Progenitor cell of endocrine pancreas (in vitro differentiated cells): ENCODE measurements at places on chromosomes 4 and X. TPM values are rescaled to one million over a fixed set of nuclear protein-coding genes. Genes with fewer than 3 reads are reported as not detected.

GRCh38 chrX:136176399-136176825 is 29.1 kb downstream of the FHL1 start:
- no peaks in the 10 kb centered on the region for H3K27me3 ChIP-seq
- DNase-seq, result no peak
- H3K27ac ChIP-seq, result no peak overlapping the region
- no peaks in the 10 kb centered on the region for H3K36me3 ChIP-seq

RS1 gene
- not detected in 2 replicates for total RNA-seq

PLS3 gene
- total RNA-seq, result 98.7 and 106 TPM in 2 replicates

ANK2 gene
- 9.1 and 11.1 TPM in 2 replicates for total RNA-seq

GPR78 gene
- total RNA-seq, result 0.31 TPM in 1 of 2 replicates, not detected in the other

GRCh38 chr4:170248029-170248428 is 158.3 kb upstream of the AADAT start:
- no peak overlapping the region for H3K27ac ChIP-seq
- DNase-seq, result no peak
- H3K36me3 ChIP-seq, result no peaks in the 10 kb centered on the region

DNA sequence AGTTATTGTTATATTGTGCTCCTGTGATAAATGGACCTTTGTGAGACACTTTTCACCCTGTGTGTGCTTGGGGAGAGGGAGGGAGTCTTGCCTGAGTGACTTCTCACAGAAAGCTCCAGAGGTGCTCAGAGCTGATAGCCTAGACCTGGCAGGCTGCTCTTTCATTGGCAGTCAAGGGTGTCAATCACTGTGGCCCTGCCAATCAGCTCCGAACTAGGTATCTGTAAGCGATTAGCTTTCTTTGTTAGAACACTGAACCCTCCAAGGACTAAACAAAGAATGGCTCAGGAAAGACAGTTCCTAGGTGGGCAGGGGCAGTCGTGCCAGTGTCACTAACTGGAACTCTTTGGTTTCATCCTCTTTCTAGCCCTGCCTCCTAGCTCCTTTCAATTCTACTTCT is 2.7 kb upstream of the NALF2 start:
- H3K4me1 ChIP-seq, result no peaks in the 10 kb centered on the region
- H3K36me3 ChIP-seq, result no peaks in the 10 kb centered on the region
- H3K27ac ChIP-seq, result no peak overlapping the region
- H3K4me3 ChIP-seq, result no peak overlapping the region

AMER1 gene
- total RNA-seq, result 12.6 and 12.9 TPM in 2 replicates

TMEM150C gene
- 7.3 and 8.6 TPM in 2 replicates for total RNA-seq

GRCh38 chrX:70255452-70255851 is 4.6 kb downstream of the P2RY4 start:
- H3K4me3 ChIP-seq, result no peak overlapping the region
- no peak overlapping the region for H3K27ac ChIP-seq
- no peaks in the 10 kb centered on the region for H3K27me3 ChIP-seq
- DNase-seq, result no peak

DNA sequence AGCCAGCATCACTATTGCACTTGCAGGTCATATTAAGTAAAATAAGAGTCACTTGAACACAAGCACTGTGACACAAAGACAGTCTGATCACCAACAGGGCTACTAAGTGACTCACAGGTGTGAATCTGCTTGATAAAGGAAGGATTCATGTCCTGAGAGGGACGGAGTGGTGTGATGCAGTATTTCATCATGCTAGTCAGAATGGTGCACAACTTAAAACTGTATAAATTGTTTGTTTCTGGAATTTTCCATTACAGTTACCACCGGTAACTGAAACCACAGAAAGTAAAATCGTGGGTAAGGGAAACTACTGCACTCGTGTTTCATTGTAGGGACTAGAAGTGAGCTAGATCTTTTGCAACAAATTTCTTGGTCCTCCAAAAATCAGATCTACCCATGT is 109.7 kb downstream of the ELOVL6 start:
- no peaks in the 10 kb centered on the region for H3K4me1 ChIP-seq
- H3K27me3 ChIP-seq, result no peaks in the 10 kb centered on the region
- no peak for DNase-seq
- no peak overlapping the region for H3K4me3 ChIP-seq
- H3K27ac ChIP-seq, result no peak overlapping the region

GRCh38 chr4:82429728-82430192 is 502 bp downstream of the HNRNPDL start:
- peak overlapping the region; percentile 100 for H3K27ac ChIP-seq
- peaks cover 45% of the 10 kb centered on the region for H3K36me3 ChIP-seq
- no peak for DNase-seq
- no peaks in the 10 kb centered on the region for H3K27me3 ChIP-seq
- peak overlapping the region; percentile 100 for H3K4me3 ChIP-seq
- H3K4me1 ChIP-seq, result peaks cover 31% of the 10 kb centered on the region

GYG2 gene
- total RNA-seq, result 107 and 117 TPM in 2 replicates

ASB9 gene
- total RNA-seq, result 1.6 and 2.7 TPM in 2 replicates

- peaks cover 7% of the 10 kb centered on the region for H3K27me3 ChIP-seq
- H3K4me3 ChIP-seq, result no peak overlapping the region
- no peak for DNase-seq
- no peak overlapping the region for H3K27ac ChIP-seq
- peaks cover 8% of the 10 kb centered on the region for H3K4me1 ChIP-seq
Measured at GRCh38 chr4:152673489-152673888, 6.3 kb downstream of the TMEM154 start.

GPAT3 gene
- total RNA-seq, result 0.17 and 0.36 TPM in 2 replicates

KLHL4 gene
- 0.74 and 1.0 TPM in 2 replicates for total RNA-seq

DNA sequence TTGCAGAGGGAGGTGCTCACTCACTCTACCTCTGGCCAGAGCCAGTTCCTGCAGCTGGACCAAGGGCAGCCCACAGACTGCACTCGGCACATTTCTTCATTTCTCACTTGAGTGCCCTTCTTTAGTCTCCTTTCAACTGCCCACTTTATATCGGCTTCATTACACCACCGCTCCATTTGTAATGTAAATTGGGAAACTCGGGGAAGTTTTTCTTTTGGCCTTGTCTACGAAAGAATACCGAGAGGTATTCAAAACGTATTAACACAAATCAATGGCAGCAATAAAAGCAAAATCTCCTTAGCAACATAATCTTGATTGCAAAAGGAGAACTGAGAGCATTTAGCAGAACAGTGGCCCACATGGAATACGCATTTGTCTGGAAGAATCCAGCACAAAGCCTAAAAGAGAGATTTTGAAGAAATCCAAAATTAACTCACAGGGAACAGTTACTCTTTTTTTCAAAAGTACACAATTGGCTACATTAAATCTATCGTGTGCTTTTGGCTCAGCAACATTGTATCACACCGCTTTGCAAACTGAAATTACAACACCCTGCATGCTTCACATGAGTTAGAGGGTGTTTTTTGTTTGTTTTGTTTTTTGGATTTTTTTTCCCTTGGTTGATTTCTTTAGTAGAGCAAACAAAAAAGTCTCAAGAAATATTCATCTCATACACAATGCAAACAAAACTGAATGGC is 62.6 kb downstream of the CHIC2 start:
- no peak for DNase-seq
- no peak overlapping the region for H3K4me3 ChIP-seq
- H3K4me1 ChIP-seq, result peaks cover 10% of the 10 kb centered on the region
- peaks cover 6% of the 10 kb centered on the region for H3K36me3 ChIP-seq
- no peaks in the 10 kb centered on the region for H3K27me3 ChIP-seq

WAS gene
- total RNA-seq, result 0.62 and 1.2 TPM in 2 replicates

DNA sequence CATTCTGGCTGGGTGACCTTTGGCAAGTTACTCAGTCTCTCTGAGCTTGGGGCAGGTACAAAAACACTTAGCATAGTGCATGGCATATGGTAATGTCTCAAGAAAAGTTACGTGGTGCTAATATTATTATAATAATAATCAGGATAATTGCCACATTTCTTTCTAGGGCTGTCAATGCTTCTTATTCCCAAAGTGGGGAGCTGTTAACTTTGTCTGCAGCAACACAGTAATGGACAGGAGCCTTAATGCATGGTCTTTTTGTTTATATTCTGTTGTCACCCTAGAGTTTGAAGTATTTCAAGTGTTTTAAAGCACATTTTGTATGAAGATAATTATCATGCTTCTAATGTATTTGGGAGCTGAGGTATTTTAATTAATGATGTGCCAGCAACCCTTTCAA is 121.8 kb downstream of the FHIP1A start:
- peaks cover 5% of the 10 kb centered on the region for H3K36me3 ChIP-seq
- no peak for DNase-seq
- no peak overlapping the region for H3K4me3 ChIP-seq

GRCh38 chrX:30904186-30904585 is 15.1 kb upstream of the TAB3 start:
- H3K4me1 ChIP-seq, result peaks cover 3% of the 10 kb centered on the region
- no peak overlapping the region for H3K27ac ChIP-seq
- H3K36me3 ChIP-seq, result no peaks in the 10 kb centered on the region
- no peak overlapping the region for H3K4me3 ChIP-seq
- no peak for DNase-seq

- no peak for DNase-seq
- H3K27me3 ChIP-seq, result no peaks in the 10 kb centered on the region
- no peak overlapping the region for H3K4me3 ChIP-seq
Measured at GRCh38 chr4:154954117-154954516, 173.0 kb downstream of the RBM46 start.

DNA sequence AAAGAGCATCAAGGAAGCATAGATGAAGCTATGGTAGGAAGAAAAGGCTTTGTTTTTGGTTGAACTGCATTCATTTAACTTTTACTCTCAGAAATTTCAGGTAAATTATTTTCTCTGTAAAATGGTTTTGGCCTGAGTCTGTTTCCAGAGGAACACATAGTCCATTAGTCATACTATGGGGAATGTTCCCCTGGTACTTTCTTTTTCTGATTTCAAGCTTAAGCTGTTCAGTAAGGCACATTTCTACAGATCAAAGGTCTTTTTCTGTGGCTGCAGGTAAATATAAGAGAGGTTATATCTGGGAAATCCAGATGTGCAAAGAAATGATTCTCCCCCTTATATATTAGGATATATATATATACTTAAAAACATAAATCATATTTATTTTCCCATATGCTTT is 1744.4 kb upstream of the ADGRL3 start:
- H3K4me3 ChIP-seq, result no peak overlapping the region
- H3K27ac ChIP-seq, result no peak overlapping the region
- H3K4me1 ChIP-seq, result no peaks in the 10 kb centered on the region
- no peaks in the 10 kb centered on the region for H3K36me3 ChIP-seq

DNA sequence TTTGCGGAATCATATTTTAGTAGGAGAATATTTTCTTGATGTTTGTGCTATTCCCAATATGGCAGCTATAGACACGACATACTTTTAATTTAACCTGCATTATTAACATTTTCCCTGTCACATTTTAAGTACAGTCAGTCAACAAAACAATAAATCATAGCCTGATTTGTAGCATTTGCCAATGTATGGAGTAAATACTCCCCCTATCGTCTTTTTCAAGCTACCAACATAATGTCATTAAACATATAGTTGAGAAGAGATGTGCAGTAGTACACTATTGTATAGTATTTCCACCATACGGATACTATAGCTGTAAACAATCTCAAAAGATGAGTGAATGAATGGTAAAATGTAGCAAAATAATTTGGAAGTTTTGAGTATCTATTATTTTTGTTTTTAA is 303.7 kb upstream of the MAGEB2 start:
- DNase-seq, result no peak
- no peaks in the 10 kb centered on the region for H3K27me3 ChIP-seq
- H3K27ac ChIP-seq, result no peak overlapping the region
- no peak overlapping the region for H3K4me3 ChIP-seq

ZAR1 gene
- 0.27 TPM in 1 of 2 replicates, not detected in the other for total RNA-seq

DNA sequence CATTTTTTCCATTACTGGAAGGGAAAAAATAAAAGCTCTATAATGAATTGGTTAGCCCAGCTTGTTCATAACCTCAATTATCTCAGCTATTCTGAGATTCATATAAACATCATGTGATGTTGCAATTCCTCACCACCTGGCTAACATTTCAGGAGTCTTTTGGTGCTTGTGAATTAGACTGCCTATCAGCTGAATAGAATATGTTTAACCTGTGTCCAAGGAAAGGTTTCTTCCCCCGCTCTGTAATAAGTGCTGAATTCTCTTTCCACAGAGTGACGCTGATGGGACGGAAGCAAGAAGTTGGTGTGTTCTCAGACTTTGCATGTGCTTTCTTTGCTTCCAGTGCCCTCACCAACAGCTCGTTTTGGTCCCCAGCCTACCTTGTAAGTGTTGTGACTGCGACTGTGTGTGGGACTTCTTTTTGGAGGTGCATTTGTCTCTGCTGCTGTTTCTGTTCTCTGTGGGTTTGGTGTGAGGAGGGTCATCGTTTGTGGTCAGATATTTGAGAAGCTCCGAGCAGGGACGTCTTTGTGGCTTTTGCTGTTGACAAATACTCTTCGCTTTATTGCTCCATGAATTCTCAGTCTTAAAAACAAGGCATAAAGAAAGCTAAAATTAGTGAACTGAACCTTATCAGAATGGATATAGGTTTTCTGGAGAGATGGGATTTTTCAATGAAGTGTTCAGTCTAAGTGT is 61.7 kb downstream of the PPARGC1A start:
- no peak overlapping the region for H3K4me3 ChIP-seq
- no peak for DNase-seq
- no peak overlapping the region for H3K27ac ChIP-seq
- H3K36me3 ChIP-seq, result no peaks in the 10 kb centered on the region
- H3K4me1 ChIP-seq, result no peaks in the 10 kb centered on the region

- no peaks in the 10 kb centered on the region for H3K4me1 ChIP-seq
- H3K27ac ChIP-seq, result no peak overlapping the region
- peaks cover 8% of the 10 kb centered on the region for H3K27me3 ChIP-seq
- H3K36me3 ChIP-seq, result no peaks in the 10 kb centered on the region
Measured at GRCh38 chr4:7255488-7255881, 63.1 kb downstream of the SORCS2 start.

TBC1D8B gene
- 6.6 and 6.8 TPM in 2 replicates for total RNA-seq

GRCh38 chr4:159552979-159553768 is 450.3 kb downstream of the RAPGEF2 start:
- no peaks in the 10 kb centered on the region for H3K4me1 ChIP-seq
- H3K27ac ChIP-seq, result no peak overlapping the region
- H3K36me3 ChIP-seq, result no peaks in the 10 kb centered on the region
- no peaks in the 10 kb centered on the region for H3K27me3 ChIP-seq

DNA sequence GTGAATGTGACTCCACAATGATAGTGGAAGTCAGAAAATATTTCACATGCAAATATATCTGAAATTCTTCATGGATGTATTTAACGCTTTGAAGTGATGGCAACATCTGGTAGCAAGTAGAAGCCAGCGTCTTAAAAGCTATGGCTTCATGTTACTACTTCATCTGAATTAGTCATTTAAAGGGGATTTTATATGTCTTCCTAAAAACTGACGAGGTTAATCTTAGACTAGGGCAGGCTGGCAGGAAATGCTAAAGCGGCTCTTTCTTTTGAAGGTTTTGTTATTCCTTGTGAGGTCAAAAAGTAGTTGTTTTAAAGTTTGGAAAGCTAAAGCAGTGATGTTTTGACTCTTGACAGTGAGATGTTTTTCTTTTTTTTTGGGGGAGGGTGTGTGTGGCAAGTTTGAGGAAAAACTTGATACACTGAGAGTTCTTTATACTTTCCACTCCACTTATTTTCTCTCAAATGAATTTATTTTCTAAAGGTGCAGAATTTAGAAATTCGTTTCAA is 22.6 kb downstream of the PLS3 start:
- no peaks in the 10 kb centered on the region for H3K27me3 ChIP-seq
- DNase-seq, result no peak
- peak overlapping the region; percentile 22 for H3K27ac ChIP-seq
- peaks cover 23% of the 10 kb centered on the region for H3K4me1 ChIP-seq
- H3K36me3 ChIP-seq, result peaks cover 7% of the 10 kb centered on the region
